Heart left ventricle (tissue), 16 donors: ENCODE measurements at places on chromosomes 1 and 21.

- H3K36me3 ChIP-seq = no peaks in the 10 kb centered on the region
- peak overlapping the region; percentile 68 for H3K4me3 ChIP-seq
- DNase-seq = peak; percentile 74
- no peaks in the 10 kb centered on the region for H3K27me3 ChIP-seq
These were observed 1.1 kb downstream of the RYR2 start for GRCh38 chr1:237042892-237043576.

DNA sequence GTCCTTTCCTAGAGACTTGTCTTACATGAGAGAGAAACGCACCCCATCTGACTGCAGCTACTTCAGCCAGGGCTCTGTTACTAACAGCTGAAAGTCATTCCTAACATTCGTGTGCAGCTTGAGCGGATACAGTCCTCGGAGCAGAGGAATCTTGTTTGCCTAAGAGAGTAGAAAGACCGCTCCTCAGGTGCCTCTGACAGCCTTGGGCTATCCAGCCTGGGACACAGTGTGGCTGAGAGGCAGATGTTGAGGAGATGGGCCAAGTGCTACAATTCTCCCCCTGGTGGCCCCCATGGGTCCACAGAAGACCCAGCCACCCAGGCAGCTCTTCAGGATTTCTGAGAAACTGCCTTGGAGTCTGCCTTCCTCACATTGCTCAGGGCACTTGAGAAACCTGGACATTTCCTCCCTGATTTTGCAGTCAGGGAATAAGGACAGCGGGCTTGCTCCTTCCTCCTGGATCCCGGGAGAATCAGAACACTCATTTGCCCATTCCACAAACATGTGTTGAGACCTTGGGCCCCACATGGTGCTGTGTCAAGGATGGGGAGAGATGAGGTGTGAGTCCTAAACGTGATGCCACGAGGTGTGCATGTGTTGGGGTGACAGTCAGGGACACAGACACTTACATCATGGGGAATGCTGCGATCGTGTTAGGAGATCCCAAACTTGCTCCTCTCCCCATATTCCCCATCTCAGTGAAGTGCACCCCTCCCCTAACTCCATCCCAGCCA is 13.1 kb downstream of the TRIM62 start:
- H3K4me3 ChIP-seq = no peak overlapping the region
- H3K27ac ChIP-seq = no peak overlapping the region
- no peaks in the 10 kb centered on the region for H3K27me3 ChIP-seq

- H3K27ac ChIP-seq = no peak overlapping the region
- H3K4me1 ChIP-seq = no peaks in the 10 kb centered on the region
- no peak for DNase-seq
- no peaks in the 10 kb centered on the region for H3K27me3 ChIP-seq
These were observed 222.0 kb downstream of the DENND1B start for GRCh38 chr1:197553281-197553680.

- no peak overlapping the region for H3K4me3 ChIP-seq
- no peak overlapping the region for H3K27ac ChIP-seq
- H3K27me3 ChIP-seq = no peaks in the 10 kb centered on the region
These were observed 7.2 kb downstream of the DPYD start for GRCh38 chr1:97913506-97914139.

GRCh38 chr1:85319491-85319890 is 43.1 kb upstream of the BCL10 start:
- no peak for DNase-seq
- H3K36me3 ChIP-seq = no peaks in the 10 kb centered on the region
- no peak overlapping the region for H3K4me3 ChIP-seq
- peaks cover 10% of the 10 kb centered on the region for H3K4me1 ChIP-seq
- no peaks in the 10 kb centered on the region for H3K27me3 ChIP-seq

- no peak overlapping the region for H3K27ac ChIP-seq
- no peak for DNase-seq
- H3K4me1 ChIP-seq = peaks cover 72% of the 10 kb centered on the region
- no peak overlapping the region for H3K4me3 ChIP-seq
These were observed 11.9 kb downstream of the XPR1 start for GRCh38 chr1:180643693-180644092.

- no peak overlapping the region for H3K4me3 ChIP-seq
- H3K27me3 ChIP-seq = no peaks in the 10 kb centered on the region
- H3K36me3 ChIP-seq = no peaks in the 10 kb centered on the region
These were observed 67.2 kb downstream of the TLR5 start for GRCh38 chr1:223075834-223076233.

- no peak overlapping the region for H3K4me3 ChIP-seq
- H3K4me1 ChIP-seq = no peaks in the 10 kb centered on the region
- no peaks in the 10 kb centered on the region for H3K27me3 ChIP-seq
- peaks cover 1% of the 10 kb centered on the region for H3K36me3 ChIP-seq
- DNase-seq = no peak
- H3K27ac ChIP-seq = no peak overlapping the region
These were observed 18.8 kb downstream of the SLC41A1 start for GRCh38 chr1:205794011-205794730.

DNA sequence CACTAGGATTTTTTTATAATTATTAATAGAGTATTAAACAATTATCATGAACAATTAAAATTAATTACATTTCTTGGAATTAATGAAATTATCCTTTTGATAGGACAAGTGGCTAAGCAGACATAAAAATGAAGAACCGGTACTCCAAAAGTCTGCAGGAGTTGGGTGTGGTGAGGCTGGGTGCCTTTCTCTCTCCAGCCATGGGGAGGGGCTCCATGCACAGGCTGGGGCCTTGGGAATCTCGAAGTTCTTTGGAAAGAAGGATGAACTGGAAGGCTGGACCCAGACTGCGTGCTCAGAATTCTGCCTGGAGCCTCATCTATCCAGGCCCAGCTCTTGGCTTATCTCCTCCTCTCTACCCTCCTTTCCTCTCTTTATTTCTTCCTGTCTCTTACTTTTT is 94.1 kb downstream of the ACTL8 start:
- H3K36me3 ChIP-seq = no peaks in the 10 kb centered on the region
- H3K4me3 ChIP-seq = no peak overlapping the region
- peaks cover 5% of the 10 kb centered on the region for H3K27me3 ChIP-seq
- no peaks in the 10 kb centered on the region for H3K4me1 ChIP-seq
- no peak for DNase-seq
- H3K27ac ChIP-seq = no peak overlapping the region

GRCh38 chr1:230624097-230624713 is 18.1 kb upstream of the COG2 start:
- no peak overlapping the region for H3K4me3 ChIP-seq
- no peaks in the 10 kb centered on the region for H3K4me1 ChIP-seq
- H3K27me3 ChIP-seq = no peaks in the 10 kb centered on the region
- no peak for DNase-seq
- no peak overlapping the region for H3K27ac ChIP-seq
- no peaks in the 10 kb centered on the region for H3K36me3 ChIP-seq

DNA sequence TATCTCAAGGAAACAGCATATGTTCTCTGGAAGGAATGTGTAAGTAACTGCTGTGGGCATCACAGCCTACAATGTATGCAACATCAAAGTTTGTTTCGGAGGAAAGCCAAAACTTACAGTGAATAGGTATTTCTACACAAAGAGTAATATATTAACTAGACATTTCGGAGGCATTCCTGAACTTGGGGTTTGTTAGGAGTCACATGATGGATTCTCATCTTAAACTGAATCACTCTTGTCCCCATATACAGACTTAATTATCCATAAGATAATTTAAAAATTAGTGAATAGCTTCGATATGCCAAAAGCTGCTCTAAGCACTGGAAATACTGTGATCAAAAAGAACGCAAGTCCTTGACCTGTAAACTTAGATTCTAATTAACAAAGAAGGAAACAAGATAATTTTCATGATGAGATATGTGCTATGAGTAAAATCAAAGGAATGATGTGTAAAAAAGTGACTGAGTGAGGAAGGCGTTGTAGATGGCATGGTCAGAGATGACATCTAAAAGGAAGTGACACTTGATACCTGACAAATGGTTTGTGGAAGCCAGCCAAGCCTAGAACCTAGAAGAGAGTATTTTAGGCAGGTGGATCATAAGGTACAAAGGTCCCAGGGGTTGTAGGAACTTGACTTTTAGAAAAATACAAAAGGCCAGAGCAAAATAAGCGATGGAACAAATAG is 273.1 kb downstream of the MRPL39 start:
- no peaks in the 10 kb centered on the region for H3K27me3 ChIP-seq
- no peaks in the 10 kb centered on the region for H3K4me1 ChIP-seq
- H3K36me3 ChIP-seq = no peaks in the 10 kb centered on the region
- no peak overlapping the region for H3K27ac ChIP-seq
- no peak overlapping the region for H3K4me3 ChIP-seq

- peak; percentile 64 for DNase-seq
- no peaks in the 10 kb centered on the region for H3K36me3 ChIP-seq
- peak overlapping the region; percentile 35 for H3K27ac ChIP-seq
- no peaks in the 10 kb centered on the region for H3K27me3 ChIP-seq
- peaks cover 5% of the 10 kb centered on the region for H3K4me1 ChIP-seq
- no peak overlapping the region for H3K4me3 ChIP-seq
These were observed 125.7 kb upstream of the GADD45A start for GRCh38 chr1:67559222-67559700.

- DNase-seq = no peak
- no peaks in the 10 kb centered on the region for H3K36me3 ChIP-seq
- H3K4me1 ChIP-seq = no peaks in the 10 kb centered on the region
- no peak overlapping the region for H3K27ac ChIP-seq
These were observed 18.7 kb downstream of the BECN2 start for GRCh38 chr1:241976229-241976628.

- H3K27ac ChIP-seq = no peak overlapping the region
- H3K36me3 ChIP-seq = no peaks in the 10 kb centered on the region
- no peaks in the 10 kb centered on the region for H3K4me1 ChIP-seq
- no peaks in the 10 kb centered on the region for H3K27me3 ChIP-seq
- DNase-seq = no peak
These were observed 364.7 kb downstream of the SMYD3 start for GRCh38 chr1:246142320-246142893.
